ENCODE measurements at places on chromosomes 1 and 21. TPM values are rescaled to one million over a fixed set of nuclear protein-coding genes. Genes with fewer than 3 reads are reported as not detected.

Gene ARTN
- total RNA-seq: 4.8 TPM

DNA sequence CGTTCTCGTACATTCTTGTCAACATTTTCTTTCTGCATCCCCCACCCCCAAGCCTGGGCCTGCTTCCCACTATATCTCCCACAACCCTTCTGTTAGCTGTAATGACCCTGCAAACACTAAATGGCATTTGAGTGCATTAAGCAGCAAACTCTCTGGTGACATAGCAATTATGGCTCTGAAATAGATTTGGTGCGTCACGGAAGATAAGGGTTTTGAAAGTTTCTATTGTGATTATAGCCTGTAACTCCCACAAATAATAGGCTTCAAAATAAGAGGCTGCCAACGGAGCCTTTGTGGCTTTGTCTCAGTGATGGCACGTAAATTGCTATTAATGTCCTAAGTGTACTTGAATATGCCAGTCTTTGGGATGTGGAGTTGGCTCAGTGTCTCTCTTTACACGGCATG lies 277.6 kb downstream of the PBX1 start:
- DNase-seq: no peak

DNA sequence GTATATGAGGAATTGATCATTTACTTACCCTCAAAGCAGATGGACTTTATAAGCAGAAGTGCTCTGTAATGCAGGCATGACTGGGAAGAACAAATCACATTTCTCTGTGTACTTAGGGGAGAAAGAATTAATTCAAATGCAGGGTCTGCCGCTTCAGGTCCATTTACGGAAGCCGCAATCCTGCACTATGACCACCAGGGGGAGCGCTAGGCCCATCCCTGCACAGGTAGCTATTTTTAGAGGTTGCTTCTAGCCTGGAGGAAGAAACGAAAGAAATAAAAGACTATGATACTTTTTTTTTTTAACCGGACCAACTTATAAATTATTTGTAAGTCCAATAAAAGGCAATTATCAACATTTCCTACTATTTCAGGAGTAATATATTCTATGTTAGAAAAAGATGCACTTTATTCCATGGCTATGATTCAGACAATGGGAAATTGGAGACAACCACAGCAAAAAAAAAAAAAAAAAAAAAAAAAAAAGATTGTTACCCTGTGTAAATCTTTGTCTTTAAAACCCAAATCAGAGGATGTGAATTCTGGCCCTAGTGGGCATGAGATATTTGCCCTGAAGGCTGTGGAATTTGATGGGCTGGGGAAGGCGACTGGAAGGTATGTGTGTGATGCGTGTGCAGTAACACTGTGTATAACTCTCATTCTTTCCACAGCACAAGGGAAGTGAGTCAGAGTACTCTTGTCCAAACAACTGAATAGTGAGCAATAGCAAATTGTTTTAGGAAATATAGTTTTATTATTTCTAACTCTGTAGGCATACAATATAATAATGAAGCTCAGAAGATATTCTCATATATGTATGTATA lies 12.9 kb upstream of the FYB2 start:
- DNase-seq: peak; percentile 84

GRCh38 chr21:14547834-14548513 lies 1.9 kb upstream of the SAMSN1 start:
- DNase-seq: no peak
